Stomach (tissue), 19 donors: ENCODE measurements at places on chromosomes 11 and 22. TPM values are rescaled to one million over a fixed set of nuclear protein-coding genes. Genes with fewer than 3 reads are reported as not detected.

Gene OR9Q2
- total RNA-seq: not detected

- peak within 1 kb of the TSS; percentile 84 for H3K4me3 ChIP-seq
- H3K36me3 ChIP-seq: no peaks in the 10 kb centered on the region
- H3K4me1 ChIP-seq: peaks cover 19% of the 10 kb centered on the region
- no peaks in the 10 kb centered on the region for H3K27me3 ChIP-seq
Observed at GRCh38 chr11:117316197-117316961, at the start of gene BACE1. TSS of gene BACE1 (minus strand) at chr11:117316256. CDS start at chr11:117315795, 461 bp downstream.

DNA sequence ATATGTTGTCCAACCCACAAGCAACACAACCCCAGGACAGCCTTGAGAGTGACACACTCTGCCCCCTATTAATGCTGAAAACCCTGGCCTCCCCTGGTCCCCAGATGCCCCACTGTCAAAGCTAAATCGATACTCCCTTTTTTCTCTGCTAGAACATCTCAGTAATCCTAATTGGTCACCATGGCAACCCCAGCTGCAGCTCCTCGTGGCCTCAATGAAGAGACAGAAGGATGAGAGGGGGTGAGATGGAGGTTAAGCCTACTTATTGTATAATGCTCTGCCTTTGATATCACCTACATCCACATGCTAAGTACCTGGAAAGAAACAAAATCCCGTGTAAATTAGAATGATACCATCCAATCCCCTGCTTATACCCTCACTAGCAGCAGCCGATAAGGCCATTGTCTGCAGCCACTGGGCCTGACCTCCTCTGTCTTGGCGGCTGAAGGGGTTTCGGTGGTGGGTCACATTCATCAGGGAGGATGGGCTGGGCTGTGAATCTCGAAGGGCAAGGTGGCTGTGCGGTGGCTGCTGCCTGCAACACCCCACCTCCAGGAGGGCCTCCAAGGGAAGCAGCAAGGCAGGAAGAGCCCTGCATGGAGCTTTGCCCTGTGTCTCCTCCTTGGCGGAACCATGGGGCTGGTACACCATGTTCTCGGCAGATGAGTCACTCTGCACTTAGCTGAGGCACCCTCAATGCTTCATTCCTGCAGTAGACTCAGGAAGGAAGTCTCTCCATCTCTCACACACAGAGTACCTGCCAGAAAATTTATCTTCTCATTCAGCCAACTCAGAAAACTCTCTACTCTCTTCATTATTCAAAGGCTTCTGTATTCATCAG lies 399.5 kb downstream of the BUD13 start:
- DNase-seq: no peak
- no peaks in the 10 kb centered on the region for H3K4me1 ChIP-seq
- H3K27me3 ChIP-seq: peaks cover 4% of the 10 kb centered on the region
- H3K27ac ChIP-seq: no peak overlapping the region
- H3K36me3 ChIP-seq: no peaks in the 10 kb centered on the region

Gene NTM
- not detected for total RNA-seq

DNA sequence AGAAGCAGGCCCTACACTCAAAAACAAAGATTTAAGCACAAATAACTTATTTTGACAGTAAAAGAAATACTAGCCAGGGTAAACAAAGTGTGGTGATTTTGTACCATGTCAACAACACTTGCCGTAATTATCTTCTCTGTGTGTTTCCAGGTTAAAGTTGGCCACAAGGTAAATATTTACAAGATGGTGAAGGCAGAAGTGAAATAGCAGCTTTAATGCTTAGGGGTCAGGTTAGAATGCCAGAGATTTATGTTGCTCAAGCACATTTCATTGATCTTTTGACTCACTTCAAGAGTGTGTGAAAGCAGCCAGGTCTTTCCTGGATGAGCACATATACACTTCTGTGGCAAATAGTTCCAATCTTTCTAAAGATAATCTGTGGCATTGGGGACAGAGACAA lies 270.2 kb upstream of the LUZP2 start:
- no peaks in the 10 kb centered on the region for H3K4me1 ChIP-seq
- no peaks in the 10 kb centered on the region for H3K36me3 ChIP-seq
- DNase-seq: no peak
- H3K27ac ChIP-seq: no peak overlapping the region
- H3K4me3 ChIP-seq: no peak overlapping the region
- no peaks in the 10 kb centered on the region for H3K27me3 ChIP-seq

DNA sequence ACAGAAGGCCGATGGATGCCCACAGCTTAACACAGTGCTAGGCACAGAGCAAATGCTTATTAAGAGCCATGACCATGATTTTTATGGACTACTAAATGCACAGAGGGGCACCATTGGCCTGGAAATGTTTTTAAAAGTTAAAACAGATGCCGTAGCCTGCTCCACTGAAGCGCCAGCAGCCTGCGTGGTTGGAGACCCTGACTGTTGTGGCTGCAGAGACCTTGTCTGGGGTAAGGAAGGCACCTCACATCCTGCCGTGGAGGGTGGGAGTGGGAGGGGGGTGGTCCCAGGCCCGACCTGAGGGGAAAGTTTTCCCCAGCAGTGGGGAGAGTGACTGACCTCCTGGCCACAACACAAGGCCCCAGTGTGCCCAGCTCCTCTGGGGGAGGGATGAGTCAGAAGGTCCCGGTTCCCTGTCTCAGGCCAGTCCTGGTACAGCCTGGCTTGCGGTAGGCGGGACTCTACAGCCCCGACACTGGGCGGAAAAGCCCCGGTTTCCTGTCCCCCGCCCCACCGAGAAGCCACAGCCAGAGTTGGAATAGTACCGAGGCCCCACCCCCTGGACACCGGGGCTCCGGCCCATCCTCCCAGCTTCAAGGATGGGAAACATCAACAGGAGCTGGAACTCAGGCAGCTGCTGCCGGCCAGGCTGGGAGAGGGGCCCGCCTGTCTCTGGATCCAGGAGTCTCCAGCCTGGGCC lies 7.0 kb downstream of the CHST1 start:
- no peak overlapping the region for H3K4me3 ChIP-seq
- H3K27me3 ChIP-seq: peaks cover 83% of the 10 kb centered on the region
- DNase-seq: peak; percentile 88
- H3K36me3 ChIP-seq: no peaks in the 10 kb centered on the region

- no peak overlapping the region for H3K4me3 ChIP-seq
- no peaks in the 10 kb centered on the region for H3K4me1 ChIP-seq
- H3K27me3 ChIP-seq: no peaks in the 10 kb centered on the region
- no peaks in the 10 kb centered on the region for H3K36me3 ChIP-seq
- H3K27ac ChIP-seq: no peak overlapping the region
- DNase-seq: peak; percentile 41
Observed at GRCh38 chr22:44574057-44574639, 76.1 kb upstream of the RTL6 start.

DNA sequence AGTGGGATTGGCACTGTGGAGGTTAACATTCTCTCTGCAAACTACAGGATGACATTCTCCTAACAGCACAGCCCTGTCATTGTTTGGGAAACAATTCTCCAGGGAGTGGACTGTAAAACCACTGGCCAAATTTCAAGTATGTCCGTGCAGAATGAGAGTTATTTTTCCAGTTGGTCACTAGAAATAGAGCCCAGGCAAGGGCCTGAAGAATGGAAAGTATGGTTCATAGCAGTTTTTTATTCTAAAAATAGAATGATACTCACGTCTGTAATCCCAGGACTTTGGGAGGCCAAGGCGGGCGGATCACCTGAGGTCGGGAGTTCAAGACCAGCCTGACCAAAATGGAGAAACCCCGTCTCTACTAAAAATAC lies 39.0 kb upstream of the CD44 start:
- H3K27me3 ChIP-seq: no peaks in the 10 kb centered on the region
- peaks cover 43% of the 10 kb centered on the region for H3K4me1 ChIP-seq
- H3K36me3 ChIP-seq: no peaks in the 10 kb centered on the region

DNA sequence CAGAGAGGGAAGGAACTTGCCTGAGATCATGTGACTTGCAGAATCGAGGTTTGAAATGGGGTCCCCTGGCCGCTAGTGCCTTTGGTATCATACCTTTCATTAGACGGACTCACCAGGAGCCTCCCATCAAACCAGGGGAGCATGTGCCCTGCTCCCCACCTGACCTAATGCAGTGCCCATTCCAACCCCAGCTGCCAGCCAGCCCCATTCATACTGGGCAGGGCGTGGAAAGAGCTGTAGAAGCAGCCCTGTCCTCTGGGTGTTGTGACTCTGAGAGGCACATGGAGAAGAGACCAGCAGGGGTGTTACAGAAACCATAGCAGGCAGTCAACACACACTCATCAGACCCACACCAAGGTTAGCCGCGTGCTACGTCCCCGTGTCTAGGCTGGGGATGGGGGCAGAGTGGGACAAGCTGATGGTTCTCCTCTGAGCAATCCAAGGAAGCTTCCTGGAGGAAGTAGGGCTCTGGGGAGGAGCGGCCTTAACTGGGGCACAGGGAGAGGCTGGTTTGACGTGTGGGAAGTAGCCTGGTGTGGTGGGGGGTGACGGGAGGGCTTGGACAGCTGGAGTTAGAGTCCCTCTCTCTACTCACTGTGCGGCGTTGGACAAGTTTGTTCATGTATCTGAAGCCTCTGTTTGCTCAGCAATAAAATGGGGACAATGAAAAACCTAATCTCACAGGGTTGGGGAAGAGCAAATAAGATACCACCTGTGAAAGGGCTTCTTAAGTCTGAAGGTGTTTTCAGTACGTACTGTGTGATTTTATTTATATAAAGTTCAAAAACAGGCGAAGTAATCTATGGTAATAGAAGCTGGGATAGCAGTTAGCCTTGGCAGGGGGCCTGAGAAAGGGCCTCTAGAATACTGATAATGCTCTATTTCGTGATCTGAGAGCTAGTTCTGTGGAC lies 14.0 kb downstream of the GRIK4 start:
- H3K36me3 ChIP-seq: no peaks in the 10 kb centered on the region
- no peak overlapping the region for H3K4me3 ChIP-seq
- H3K4me1 ChIP-seq: no peaks in the 10 kb centered on the region
- no peak overlapping the region for H3K27ac ChIP-seq
- H3K27me3 ChIP-seq: peaks cover 79% of the 10 kb centered on the region

GRCh38 chr22:43269246-43269645 lies 73.9 kb downstream of the SCUBE1 start:
- H3K36me3 ChIP-seq: no peaks in the 10 kb centered on the region
- H3K27ac ChIP-seq: no peak overlapping the region
- peaks cover 24% of the 10 kb centered on the region for H3K4me1 ChIP-seq
- H3K27me3 ChIP-seq: peaks cover 44% of the 10 kb centered on the region
- H3K4me3 ChIP-seq: no peak overlapping the region
- DNase-seq: peak; percentile 58

Gene VPREB1
- total RNA-seq: not detected

DNA sequence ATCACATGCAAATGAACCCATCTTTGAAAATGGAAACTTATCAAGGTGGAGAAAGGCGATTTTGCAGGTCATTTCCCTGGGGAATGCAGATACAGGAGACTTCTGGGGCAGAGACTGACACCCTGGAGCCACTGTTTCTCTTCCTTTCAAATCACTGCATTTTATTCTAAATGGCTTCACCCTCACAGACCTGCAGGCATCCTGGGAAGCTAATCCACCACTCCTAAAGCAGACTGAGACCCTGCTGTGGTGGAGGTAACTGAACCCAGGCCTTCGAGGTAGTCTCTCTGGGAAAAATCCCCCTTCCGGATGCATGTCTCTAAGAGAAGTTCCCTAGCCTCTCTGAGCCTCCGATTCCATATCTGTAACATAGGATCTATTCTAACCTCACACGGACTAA lies 20.9 kb upstream of the CSNK2A3 start:
- H3K27ac ChIP-seq: no peak overlapping the region
- no peaks in the 10 kb centered on the region for H3K27me3 ChIP-seq
- no peaks in the 10 kb centered on the region for H3K4me1 ChIP-seq
- no peaks in the 10 kb centered on the region for H3K36me3 ChIP-seq
- DNase-seq: no peak
- H3K4me3 ChIP-seq: no peak overlapping the region

DNA sequence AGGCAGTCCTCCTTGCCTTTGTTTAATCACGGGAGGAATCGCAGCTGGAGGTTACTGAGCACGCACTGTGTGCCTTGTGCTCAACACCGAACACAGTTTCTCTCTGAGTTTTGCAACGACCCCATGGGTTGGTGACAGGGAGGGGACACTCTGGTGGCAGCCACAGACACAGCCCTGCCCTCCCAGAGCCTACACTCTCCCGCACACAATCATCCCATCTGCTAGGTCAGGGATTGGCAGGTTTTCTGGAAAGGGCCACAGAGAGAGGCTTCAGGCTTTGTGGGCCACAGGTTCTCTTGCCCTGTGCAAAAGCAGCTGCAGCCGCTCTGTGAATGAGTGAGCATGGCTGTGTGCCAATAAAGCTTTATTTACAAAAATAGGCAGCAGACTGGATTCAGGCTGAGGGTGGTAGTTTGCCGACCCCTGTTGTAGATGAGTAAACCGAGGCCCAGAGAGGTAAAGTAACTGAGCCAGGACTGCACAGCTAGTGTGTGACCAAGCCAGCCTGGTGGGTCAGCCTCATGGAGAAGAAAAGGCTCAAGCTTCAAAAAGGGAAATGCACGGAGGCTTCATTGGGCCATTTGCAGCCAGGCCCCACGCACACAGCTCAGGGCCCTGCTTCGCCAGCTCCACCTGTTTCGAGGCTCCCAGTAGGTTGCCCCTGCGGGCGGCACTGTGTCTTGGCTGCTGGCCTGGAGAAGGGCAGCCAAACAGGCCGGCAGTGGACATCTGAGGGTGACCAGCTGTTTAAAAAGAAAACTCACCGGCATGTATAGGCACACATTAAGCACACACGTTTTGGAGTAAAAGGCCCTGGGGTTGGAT lies 16.3 kb downstream of the LTO1 start:
- no peak for DNase-seq
- H3K4me1 ChIP-seq: no peaks in the 10 kb centered on the region
- no peak overlapping the region for H3K4me3 ChIP-seq
- no peak overlapping the region for H3K27ac ChIP-seq
- peaks cover 4% of the 10 kb centered on the region for H3K36me3 ChIP-seq
- H3K27me3 ChIP-seq: no peaks in the 10 kb centered on the region

DNA sequence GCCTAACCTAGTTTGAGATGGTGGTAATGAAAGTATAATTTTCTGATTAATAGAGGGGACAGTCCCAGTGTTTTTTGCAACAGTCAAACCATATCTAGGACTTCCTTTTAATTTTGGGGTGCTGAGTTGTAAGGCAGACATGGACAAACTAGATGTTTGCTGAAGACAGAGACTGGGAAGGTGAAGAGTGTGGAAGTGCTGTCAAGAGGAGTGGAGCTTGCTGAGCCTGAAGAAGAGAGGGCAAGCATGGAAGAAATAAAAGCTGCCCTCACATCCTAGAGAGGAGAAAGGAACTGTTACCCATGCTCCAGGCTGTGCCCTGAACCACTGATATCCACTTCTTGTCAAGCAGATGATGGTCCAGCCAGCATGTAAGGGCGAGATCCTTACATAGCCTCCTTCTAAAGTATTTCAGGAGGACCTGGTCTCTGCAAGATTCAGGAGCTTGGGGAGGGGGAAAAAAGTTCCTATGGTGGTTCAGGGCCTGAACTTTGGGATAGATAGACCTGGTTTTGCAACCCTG lies 51.4 kb downstream of the PRR5L start:
- H3K36me3 ChIP-seq: no peaks in the 10 kb centered on the region
- no peaks in the 10 kb centered on the region for H3K4me1 ChIP-seq
- no peaks in the 10 kb centered on the region for H3K27me3 ChIP-seq
- DNase-seq: no peak
